ENCODE measurements at places on chromosomes 7 and 10.

DNA sequence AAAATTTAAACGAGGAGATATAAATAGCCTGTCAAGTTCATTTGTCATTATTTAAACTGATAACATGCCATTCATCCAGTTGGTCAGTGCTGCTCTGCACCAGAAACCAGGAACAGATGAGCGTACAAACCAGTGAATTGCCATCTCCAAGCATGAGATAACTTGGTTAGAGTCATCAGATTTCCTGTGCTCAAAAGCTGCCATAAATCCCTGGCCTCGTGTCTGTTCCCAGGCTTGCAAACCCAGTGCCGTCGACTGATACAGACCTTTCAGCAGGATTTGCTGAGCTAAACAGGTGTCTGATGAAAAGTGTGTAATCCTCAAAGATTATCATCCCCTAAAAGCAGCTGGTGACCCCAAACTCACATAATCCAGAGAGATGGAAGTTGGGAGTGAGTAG is 96.0 kb upstream of the SAMD8 start:
- no peaks in the 10 kb centered on the region for H3K27me3 ChIP-seq
- no peak for DNase-seq
- H3K4me1 ChIP-seq, result peaks cover 50% of the 10 kb centered on the region
- peak overlapping the region; percentile 55 for H3K27ac ChIP-seq

DNA sequence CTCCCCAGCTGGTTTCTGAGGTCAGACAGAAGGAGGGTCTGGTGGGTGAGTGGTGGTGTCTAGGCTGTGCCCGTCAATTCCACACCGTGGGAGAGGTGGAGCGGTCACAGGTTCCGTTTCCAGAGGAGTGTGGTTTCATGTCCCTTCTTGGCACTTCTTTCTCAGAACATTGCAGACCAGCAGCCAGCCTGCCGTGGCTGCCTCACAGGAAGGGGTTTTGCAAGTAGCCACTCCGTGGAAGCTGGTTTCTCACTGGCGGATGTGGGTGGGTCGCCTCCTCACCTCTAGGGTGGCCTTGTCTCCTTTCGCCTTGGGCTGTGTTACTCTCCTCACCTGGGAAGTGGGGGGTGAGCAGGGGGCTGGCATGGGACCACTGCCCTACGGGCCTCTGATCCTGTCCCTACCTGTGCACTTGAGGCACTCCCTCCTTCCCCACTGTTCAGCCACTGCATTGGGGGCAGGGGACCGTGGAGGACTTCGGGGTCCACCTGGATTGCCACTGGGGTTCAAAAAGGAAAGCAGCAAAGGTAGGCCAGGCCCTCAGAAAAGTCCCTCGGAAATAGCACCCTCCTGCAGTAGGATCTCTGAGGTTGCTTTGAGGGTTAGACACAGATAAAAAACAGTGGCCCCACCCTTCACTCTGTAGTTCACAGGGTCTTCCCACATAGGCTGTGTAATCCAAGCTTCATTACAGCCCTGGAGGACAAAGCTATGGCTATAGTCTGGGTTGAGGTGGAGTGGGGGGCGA is 33.9 kb downstream of the TSPAN14 start:
- peaks cover 53% of the 10 kb centered on the region for H3K36me3 ChIP-seq
- peaks cover 93% of the 10 kb centered on the region for H3K4me1 ChIP-seq
- DNase-seq, result peak; percentile 79
- H3K4me3 ChIP-seq, result peak overlapping the region; percentile 40

DNA sequence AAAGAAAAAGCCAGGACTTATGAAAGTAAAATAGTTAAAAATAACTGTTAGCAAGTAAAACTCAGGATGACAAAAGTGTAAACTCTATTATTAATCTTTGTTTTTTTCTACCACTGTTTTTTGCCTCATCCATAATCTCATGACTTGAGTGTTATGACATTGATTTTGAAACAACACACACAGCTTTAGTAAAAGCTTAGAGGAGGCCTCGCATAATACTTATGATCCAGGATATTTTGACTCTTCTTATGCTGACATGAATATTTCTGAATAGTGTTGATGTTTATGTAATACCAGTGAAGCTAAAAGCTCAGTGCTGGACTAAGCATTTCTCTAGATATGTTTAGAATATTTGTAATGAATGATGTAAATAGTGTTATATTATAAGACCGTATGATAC is 10.5 kb downstream of the KAT6B start:
- H3K4me1 ChIP-seq, result peaks cover 49% of the 10 kb centered on the region
- DNase-seq, result no peak
- no peaks in the 10 kb centered on the region for H3K27me3 ChIP-seq
- no peak overlapping the region for H3K4me3 ChIP-seq
- H3K36me3 ChIP-seq, result peaks cover 23% of the 10 kb centered on the region

GRCh38 chr10:111085690-111086353 is 9.0 kb downstream of the ADRA2A start:
- H3K4me1 ChIP-seq, result no peaks in the 10 kb centered on the region
- H3K4me3 ChIP-seq, result no peak overlapping the region
- H3K27me3 ChIP-seq, result peaks cover 5% of the 10 kb centered on the region
- no peaks in the 10 kb centered on the region for H3K36me3 ChIP-seq
- no peak for DNase-seq

DNA sequence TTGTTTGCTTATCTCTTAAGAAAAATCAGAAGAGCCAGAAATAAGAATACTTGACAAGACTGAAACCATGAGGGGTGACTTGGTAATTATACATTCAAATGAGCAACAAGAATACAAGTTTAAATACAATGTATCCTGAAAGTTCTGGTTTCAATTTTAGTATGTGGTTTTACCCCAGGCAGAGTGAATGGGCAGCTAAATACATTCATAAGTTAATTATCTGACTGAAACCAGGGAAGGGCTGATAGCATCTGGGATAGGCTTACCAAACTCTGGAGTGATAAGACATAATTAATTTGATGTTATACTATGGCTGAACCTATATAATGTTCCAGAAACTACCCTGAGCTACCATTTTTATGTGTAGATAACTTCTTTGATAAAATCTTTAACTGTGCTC is 252.2 kb upstream of the PLXNA4 start:
- no peak for DNase-seq
- no peak overlapping the region for H3K27ac ChIP-seq
- H3K36me3 ChIP-seq, result peaks cover 27% of the 10 kb centered on the region
- H3K4me3 ChIP-seq, result no peak overlapping the region

DNA sequence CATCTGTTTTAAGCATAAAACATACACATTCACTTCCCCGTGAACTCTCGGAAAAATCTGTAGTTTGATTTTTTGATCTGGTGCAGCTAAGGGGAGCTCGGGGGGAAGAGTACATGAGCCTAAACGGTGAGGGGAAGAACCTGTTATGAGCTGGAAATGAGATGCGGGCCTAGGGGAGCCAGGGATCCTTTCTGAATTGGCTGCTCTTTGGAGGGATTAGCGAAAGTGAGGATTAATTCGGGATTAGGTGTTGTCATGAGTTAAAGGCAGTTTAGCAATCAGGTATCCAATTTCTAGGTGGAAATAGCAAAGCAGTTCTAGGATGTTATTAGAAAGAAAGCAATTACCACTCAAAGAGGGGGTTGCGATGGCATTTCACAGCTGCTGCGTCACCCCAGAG is 51.1 kb upstream of the ADARB2 start:
- no peak for DNase-seq
- H3K36me3 ChIP-seq, result no peaks in the 10 kb centered on the region
- H3K27me3 ChIP-seq, result peaks cover 4% of the 10 kb centered on the region
- H3K4me1 ChIP-seq, result no peaks in the 10 kb centered on the region

DNA sequence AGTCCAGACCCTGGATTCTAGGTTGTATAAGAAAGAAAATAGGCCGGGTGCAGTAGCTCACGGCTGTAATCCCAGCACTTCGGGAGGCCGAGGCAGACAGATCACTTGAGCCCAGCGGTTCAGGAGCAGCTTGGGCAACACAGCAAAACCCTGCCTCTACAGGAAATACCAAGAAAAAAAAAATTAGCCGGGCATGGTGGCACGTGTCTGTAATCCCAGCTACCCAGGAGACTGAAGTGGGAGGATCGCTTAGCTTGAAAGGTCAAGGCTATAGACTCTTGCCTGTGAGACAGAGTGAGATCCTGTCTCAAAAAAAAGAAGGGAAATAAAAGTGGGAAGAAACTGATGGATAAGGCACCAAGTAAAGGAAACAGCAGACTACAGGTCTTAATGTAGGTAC is 287.9 kb upstream of the KLF14 start:
- DNase-seq, result no peak
- peak overlapping the region; percentile 22 for H3K4me3 ChIP-seq
- H3K36me3 ChIP-seq, result peaks cover 35% of the 10 kb centered on the region
- H3K27ac ChIP-seq, result peak overlapping the region; percentile 88

All from activated CD8-positive, alpha-beta T cell treated with anti-CD3 and anti-CD28 coated beads for 36 hours (primary cell).